Activated naive CD8-positive, alpha-beta T cell treated with anti-CD3 and anti-CD28 coated beads, Interleukin-2, amount 50 U/mL, for 24 hours (primary cell): ENCODE measurements at places on chromosomes 5 and 9.
A peak's percentile ranks its signal among the peaks of the same experiment; 100 is the strongest.

DNA sequence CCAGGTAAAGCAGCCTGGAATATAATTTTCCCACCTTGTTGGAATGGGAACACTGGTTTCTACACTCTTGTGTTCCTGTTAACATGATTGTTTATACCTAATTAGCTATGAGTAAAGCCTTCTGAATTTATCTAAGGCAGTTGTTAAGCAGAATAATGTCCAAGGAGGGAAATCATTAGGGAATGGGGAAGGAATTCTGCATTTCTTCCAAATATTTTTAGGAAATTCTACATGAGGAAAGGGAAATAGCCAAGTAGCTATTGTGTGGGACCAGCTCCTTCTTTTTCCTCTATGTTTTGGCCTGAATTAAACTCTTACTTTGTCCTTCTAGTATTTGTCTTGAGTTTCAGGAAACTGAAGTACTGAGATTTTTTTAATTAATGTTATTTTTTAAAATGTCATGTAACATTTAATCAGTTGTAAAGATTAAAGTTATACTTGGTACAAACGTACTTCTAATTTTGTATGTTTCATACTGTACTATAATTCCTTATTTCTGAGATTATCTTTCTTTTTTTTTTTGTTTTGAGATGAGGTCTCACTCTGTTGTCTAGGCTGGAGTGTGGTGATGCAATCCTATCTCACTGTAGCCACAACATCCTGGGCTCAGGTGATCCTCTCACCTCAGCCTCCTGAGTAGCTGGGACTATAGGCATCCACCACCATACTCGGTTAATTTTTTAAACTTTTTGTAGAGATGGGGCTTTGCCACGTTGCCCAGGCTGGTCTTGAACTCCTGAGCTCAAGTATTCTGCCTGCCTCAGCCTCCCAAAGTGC is 28.5 kb downstream of the ANKDD1B start:
- no peaks in the 10 kb centered on the region for H3K36me3 ChIP-seq
- peaks cover 4% of the 10 kb centered on the region for H3K27me3 ChIP-seq
- no peaks in the 10 kb centered on the region for H3K4me1 ChIP-seq
- no peak for DNase-seq

DNA sequence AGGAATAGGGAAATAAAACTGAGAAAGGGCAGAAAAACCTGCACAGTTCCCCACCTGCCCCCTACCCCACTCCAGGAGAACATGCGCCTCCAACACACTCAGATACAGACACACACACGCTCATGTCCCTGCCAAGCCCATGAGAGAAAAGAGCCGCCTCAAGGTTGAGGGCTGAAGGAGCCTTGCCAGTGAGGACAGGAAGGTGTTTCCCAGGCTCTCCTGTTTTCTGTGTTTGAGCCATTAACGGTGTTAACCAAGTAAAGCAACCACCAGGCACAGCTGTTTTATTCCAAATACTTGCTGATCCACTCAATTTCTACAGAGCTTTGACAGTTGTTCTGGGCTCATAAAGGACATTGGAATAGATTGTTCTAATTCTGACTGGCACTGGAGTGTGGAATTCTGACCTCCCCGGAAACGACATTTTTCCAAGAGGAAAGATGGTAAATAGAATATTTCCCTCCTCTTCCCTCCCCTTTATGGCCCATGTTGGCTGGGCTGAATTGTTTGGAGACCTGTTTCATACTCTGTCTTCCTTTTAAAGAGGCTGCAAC is 238.0 kb downstream of the DMAC1 start:
- H3K27ac ChIP-seq: no peak overlapping the region
- no peaks in the 10 kb centered on the region for H3K27me3 ChIP-seq
- H3K4me1 ChIP-seq: no peaks in the 10 kb centered on the region
- H3K36me3 ChIP-seq: no peaks in the 10 kb centered on the region
- H3K4me3 ChIP-seq: no peak overlapping the region
- no peak for DNase-seq

DNA sequence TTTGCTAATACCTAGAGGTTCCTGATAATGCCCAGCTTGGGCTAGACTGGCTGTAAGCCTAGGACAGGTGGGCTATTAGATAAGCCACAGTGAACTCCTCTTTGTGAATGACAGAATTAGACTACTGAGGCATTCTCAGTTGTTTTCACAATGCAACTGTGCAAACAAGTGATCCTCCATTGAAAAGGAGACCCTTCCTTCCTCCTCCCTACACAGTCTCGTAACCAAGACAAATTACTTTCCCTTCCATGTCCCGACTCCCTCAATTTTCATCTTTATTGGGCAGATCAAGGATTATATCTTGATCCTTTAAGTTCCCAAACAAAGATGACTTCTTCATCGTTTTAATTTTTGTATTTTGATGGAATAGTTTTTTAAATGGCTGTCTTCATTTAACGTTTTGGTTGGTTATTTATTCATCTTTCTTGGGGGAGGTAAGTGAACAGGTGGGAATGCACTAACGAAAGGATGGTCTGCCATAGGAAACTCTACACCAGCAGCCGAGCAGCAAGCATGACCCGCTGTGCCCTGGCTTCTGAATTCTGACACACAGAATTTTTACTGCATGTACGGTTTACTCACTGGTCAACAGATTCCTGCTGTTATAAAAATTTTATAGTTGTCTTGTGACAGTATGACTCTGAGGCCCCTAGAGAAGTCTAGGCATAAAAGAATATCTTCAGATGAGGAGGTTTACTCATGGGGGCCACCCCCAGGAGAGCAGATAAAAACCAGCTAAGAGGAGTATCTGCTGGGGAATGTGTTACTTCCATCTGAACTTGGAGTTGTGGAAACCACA is 137.5 kb upstream of the TUT7 start:
- no peaks in the 10 kb centered on the region for H3K4me1 ChIP-seq
- no peak overlapping the region for H3K4me3 ChIP-seq
- no peak overlapping the region for H3K27ac ChIP-seq

DNA sequence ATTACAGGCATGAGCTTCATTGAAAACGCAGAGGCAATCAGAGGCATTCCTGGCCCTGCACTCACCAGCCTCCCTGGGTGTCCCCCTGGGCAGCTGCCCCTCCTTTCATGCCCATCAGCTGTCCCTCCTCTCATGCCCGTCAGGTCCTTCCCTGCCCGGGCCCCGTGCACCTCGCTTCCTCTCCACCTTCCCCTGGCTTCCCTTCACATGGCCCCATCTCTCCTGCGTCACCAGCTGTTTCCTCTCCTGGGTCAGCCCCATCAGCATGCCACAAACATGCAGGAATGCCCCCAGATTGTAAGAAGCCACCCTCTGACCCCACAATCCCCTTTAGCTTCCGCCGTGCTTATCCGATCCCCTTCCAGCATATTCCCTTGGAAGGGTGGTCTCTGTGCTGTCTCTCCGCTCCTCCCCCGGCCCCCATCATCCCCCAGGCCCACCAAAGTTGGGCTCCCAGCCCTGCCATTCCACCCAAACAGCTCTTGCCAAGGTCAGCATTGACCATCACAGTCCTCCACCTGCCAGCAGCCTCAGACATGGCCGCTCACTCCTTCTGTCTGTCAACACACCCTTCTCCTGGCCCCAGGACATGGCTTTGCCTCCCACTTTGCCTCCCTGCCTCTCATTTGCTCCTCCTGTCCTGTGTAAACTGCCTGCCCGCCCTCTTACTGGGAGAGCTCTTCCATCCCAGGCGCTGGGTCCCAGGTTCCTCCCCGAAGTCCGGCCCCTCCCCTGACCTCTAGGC is 98.6 kb upstream of the IER5L start:
- no peak overlapping the region for H3K27ac ChIP-seq
- DNase-seq: no peak
- no peaks in the 10 kb centered on the region for H3K36me3 ChIP-seq
- peaks cover 10% of the 10 kb centered on the region for H3K27me3 ChIP-seq
- H3K4me1 ChIP-seq: peaks cover 9% of the 10 kb centered on the region

GRCh38 chr5:93622240-93622885 is 39.3 kb downstream of the NR2F1 start:
- peak overlapping the region; percentile 84 for H3K4me3 ChIP-seq
- peaks cover 25% of the 10 kb centered on the region for H3K27me3 ChIP-seq
- peaks cover 3% of the 10 kb centered on the region for H3K36me3 ChIP-seq
- peaks cover 30% of the 10 kb centered on the region for H3K4me1 ChIP-seq
- DNase-seq: no peak

DNA sequence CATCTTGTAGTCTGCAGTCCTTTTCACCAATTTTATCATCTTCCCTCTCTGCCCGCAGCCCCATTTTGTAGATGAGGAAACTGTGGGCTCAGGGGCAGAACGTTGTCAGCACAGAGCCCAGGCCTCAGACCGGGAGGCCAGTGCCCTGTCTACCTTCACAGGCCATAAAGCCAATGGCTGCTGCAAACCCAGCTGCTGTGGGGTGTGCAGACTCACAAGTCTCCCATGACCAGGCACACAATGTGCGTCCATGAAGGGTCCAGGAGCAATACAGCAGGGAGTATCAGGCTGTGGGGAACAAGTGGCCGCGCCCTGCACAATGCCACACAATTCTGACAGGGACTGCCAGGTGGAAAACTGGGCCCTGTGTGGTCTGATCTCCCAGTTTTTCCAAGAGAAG is 71.0 kb downstream of the COL23A1 start:
- H3K4me3 ChIP-seq: no peak overlapping the region
- DNase-seq: no peak
- H3K36me3 ChIP-seq: no peaks in the 10 kb centered on the region
- peaks cover 10% of the 10 kb centered on the region for H3K27me3 ChIP-seq

DNA sequence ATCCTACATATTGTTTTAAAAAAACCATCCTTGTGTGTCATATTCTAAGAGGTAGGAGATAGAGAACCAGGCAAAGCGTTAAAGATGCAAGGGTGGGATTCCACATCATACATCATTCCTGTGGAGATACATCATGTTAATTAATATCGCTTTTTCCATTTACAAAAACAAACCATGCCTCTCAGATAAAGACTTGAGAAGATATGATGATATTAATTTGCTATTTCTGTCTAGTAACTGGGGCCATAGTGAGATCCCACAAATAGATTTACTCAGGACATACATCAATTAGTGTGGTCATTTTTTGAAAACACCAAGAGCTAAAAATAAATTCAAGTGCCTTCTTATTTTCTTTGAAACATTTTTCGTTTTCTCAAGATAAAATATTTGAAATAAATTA is 165.4 kb upstream of the TARS1 start:
- no peak overlapping the region for H3K4me3 ChIP-seq
- H3K36me3 ChIP-seq: no peaks in the 10 kb centered on the region
- DNase-seq: no peak
- no peaks in the 10 kb centered on the region for H3K27me3 ChIP-seq

- H3K36me3 ChIP-seq: no peaks in the 10 kb centered on the region
- H3K4me3 ChIP-seq: no peak overlapping the region
- DNase-seq: no peak
- no peak overlapping the region for H3K27ac ChIP-seq
- no peaks in the 10 kb centered on the region for H3K27me3 ChIP-seq
These were observed 278.7 kb downstream of the HCN1 start for GRCh38 chr5:45417285-45417998.

DNA sequence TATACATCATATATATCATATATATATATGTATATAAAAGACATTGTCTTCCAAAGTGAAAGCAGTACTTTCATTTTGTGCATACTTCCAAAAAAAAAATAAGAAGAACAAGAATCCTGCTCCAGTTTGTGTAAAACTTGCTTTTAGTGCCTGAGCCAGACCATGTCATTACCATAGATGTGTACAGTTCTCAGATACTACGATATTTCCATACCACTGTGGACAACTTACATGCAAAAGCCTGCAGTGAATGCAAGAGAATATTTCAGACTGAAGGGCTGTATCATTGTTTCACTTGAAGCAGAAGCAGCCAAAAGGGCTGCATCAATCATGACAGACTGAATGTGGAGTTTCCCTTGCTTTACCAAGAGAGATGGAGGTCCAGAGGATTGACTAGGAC is 72.6 kb upstream of the CYLC2 start:
- no peaks in the 10 kb centered on the region for H3K4me1 ChIP-seq
- H3K27ac ChIP-seq: no peak overlapping the region
- H3K27me3 ChIP-seq: no peaks in the 10 kb centered on the region

GRCh38 chr9:84937180-84937579 is 267.7 kb downstream of the NTRK2 start:
- peaks cover 3% of the 10 kb centered on the region for H3K27me3 ChIP-seq
- DNase-seq: no peak
- H3K4me1 ChIP-seq: no peaks in the 10 kb centered on the region
- H3K27ac ChIP-seq: no peak overlapping the region

DNA sequence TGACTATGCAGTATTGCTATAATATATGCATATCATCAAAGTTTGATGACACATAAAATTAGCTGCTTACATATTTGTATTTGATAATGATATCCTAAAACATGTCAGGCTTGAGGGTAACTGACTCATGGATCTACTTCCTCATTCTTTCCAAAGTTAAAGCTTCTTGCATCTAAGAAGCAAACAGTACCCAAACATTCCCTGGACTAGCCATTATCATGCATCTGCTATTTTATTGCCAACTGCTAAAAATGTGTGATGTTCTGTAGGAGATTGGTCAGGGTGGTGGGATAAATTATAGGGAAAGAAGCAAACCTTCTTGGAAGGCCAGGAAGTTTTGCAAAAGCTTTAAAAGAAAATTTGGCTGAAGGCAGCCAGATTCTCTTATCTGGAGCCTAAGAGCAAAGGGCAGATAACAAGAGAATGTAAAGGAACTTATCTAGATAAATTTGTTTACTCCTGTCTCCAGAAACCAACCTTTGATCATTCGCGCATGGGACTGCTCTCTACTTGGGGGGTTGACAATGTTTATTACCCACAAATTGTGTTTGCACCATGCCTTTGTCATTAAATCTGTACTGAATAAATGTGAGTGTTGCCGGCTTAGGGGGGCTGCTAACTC is 604.1 kb upstream of the TLE4 start:
- H3K27ac ChIP-seq: no peak overlapping the region
- no peak overlapping the region for H3K4me3 ChIP-seq
- peaks cover 2% of the 10 kb centered on the region for H3K27me3 ChIP-seq
- DNase-seq: no peak

DNA sequence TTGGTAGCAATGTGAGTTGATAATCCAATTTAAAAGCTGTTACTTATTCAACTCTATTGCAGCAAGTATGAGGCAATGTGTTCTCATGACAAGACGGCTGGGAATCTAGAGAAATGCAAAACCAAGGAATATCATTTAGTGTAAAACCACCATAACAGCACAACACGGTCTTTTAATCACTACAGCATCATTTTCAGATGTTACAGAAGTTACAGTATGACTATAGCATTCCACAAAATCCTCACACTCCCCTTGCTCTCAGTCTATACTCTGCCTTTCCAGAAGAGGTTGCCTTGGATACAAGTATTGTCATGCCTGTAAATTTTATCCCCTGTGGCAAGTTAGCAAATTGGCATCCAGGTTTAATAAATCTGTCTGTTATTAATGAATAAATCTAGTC is 28.6 kb upstream of the TAS2R1 start:
- DNase-seq: no peak
- no peak overlapping the region for H3K27ac ChIP-seq
- H3K27me3 ChIP-seq: no peaks in the 10 kb centered on the region
- no peak overlapping the region for H3K4me3 ChIP-seq

GRCh38 chr5:91162534-91163381 is 220.4 kb downstream of the ARRDC3 start:
- no peaks in the 10 kb centered on the region for H3K36me3 ChIP-seq
- DNase-seq: peak; percentile 65
- H3K27me3 ChIP-seq: peaks cover 2% of the 10 kb centered on the region
- H3K4me1 ChIP-seq: peaks cover 28% of the 10 kb centered on the region
- peak overlapping the region; percentile 75 for H3K27ac ChIP-seq
- H3K4me3 ChIP-seq: peak overlapping the region; percentile 16

GRCh38 chr5:1929108-1929991 is 46.6 kb upstream of the IRX4 start:
- no peaks in the 10 kb centered on the region for H3K4me1 ChIP-seq
- no peaks in the 10 kb centered on the region for H3K36me3 ChIP-seq
- H3K27ac ChIP-seq: no peak overlapping the region
- no peak overlapping the region for H3K4me3 ChIP-seq

GRCh38 chr9:112157087-112157486 is 18.0 kb downstream of the SUSD1 start:
- DNase-seq: no peak
- no peaks in the 10 kb centered on the region for H3K27me3 ChIP-seq
